ENCODE measurements at places on chromosomes 5 and 9.
A peak's percentile ranks its signal among the peaks of the same experiment; 100 is the strongest.

DNA sequence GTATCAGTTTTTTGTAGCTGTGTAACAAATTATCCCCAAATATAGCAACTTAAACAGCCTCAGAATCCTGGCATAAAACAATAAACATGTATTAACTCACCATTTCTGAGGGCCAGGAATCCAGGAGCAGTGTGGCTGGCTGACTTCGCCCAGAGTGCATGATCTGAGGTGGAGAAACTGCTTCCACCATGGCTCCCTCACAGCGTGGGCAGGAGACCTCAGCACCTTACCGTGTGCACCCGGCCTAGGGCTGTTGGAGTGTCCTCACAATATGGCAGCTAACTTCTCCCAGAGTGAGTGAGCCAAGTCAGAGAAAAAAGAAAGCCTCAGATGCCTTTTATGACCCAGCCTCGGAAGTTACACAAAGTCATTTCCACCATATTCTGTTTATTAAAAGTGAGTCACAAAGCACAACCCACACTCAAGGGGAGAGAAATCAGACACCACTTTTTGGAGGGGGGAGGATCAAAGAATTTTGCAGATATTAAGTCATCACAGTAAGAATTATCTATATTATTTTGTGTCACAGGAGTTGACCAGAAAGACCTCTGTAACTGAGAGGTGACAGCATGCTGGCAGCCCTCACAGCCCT, 59.6 kb downstream of the TSTD2 start:
- no peak for DNase-seq

GRCh38 chr5:139277171-139277570, 16.4 kb upstream of the MATR3 start:
- no peak for DNase-seq

GRCh38 chr5:151374539-151374938, 27.2 kb upstream of the SLC36A2 start:
- no peak for DNase-seq

DNA sequence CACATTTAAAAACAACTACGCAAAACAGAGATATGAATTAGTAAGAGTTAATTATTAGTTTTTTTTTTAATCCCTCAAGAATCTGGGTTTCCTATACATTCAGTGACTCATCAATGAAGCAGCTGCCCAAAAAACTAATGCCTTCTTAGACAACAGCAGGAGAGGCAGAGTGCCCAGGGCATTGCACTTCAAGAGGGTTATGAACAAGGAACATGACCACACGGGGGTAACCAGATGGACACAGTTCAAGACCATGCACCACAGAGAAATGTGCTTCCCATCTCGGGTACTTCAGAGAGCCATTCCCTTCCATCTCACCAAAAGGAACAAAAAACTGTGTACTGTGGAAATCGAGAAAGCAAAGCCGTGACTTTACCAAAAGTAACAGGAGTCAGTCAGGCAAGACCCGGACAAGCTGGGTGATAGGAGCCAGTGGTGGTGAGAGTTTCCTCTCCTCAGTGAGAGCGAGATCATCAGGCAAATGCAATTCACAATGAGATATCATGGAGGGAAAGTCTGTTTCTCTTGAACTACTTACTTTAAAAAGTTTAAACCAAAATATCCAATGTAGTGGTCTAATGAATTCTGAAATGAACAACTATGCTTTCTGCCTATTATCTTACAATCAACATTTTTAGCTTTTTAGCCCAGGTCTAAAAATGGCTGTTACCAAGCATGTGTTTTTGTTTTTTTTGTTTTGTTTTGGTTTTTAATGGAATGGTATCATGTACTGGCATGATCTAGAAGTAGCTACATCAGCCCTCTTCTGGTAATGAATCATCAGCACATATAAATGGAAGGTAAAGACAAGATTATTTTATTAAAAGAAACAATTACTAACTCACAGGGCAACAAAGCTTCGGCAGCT, 192.1 kb downstream of the TSSK1B start:
- no peak for DNase-seq

GRCh38 chr9:33809506-33809905, 7.5 kb upstream of the UBE2R2 start:
- peak; percentile 16 for DNase-seq

DNA sequence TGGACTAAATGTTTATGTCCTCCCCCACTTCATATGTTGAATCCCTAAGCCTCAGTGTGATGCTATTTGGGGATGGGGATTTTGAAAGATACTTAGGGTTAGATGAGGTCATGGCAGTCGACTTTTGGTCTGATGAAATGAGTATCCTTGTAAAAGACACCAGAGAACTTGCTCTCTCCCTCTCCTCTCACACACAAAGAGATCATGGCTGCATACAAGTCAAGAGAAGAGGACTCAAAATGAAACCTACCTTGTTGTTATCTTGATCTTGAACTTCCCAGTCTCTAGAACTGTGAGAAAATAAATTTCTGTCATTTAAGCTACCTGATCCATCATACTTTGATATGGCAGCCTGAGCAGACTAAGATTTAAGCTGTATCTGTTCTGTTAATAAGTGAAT, 144.0 kb upstream of the HAPLN1 start:
- no peak for DNase-seq

DNA sequence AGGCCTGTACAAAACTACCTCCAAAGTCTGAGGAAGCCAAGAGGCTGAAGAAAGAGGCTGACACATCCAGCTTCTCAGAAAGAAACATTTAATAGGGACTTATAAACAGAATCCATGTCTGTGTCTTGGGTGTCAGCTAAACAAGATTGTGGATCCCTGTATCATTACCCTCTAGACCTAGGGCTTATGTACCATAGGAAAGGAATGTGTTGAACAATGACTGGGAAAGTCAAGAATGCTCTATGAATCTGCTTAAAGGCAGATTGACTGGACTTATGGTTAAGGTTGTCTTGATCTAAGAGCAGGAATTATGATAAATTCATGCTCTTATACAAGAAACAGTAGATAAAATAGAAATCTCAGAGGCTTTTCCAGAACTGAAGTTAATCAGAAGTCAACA, 335.7 kb upstream of the RPS23 start:
- DNase-seq = peak; percentile 4

- peak; percentile 7 for DNase-seq
Observed at GRCh38 chr9:20379804-20380225, 242.5 kb downstream of the MLLT3 start.

- peak; percentile 64 for DNase-seq
Observed at GRCh38 chr5:163509291-163509951, 4.0 kb downstream of the MAT2B start.

DNA sequence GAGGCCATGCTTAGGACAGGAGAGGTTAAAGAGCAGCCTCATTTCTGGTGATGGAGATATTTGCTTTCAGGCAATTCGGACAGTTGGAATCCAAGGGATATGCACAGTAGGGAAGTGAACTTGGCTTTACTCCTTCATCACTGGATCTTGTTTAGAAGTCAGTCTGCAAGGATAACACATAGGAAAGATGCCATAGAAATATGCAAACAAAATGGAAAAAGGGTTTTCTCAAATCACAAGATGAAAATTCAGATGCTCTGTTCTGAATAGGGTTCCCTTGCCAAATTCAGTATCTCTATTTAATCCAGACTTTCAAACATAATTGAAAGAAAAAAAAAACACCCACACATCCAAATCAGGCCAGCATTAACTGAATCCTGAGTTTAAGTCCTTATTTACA, 166.9 kb downstream of the MEF2C start:
- no peak for DNase-seq

- no peak for DNase-seq
Observed at GRCh38 chr5:156331181-156331580, 4.2 kb downstream of the SGCD start.

- peak; percentile 40 for DNase-seq
Observed at GRCh38 chr9:125630436-125630835, 76.6 kb downstream of the MAPKAP1 start.

DNA sequence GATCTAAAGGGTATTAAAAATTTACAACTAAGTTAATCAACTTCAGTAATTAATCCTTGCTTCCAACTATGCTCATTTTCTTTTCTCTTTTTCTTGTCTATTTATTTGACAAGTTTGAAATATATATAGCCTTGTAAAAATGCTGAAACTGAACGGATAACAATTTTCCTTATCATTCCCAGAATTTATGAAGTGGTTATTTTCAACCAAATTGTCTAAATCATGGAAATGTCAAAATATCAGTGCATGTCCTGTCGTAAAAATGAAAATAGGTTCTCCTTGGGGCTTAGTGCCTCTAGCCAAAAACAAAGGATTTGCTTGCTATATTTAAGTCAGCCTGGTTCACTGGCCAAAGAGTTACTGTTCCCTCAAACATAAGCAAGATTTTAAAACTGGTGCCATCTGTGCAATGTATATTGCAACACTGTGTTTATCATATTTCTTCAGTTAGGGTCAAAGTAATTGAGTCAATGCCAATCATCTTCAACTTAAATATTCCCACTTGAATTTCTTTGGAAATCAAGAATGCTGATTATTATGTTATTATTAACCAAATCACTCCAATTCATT, 798.3 kb downstream of the MAT2B start:
- no peak for DNase-seq

Data from EH (cell line).